ENCODE measurements at places on chromosomes 6 and 20. TPM values are rescaled to one million over a fixed set of nuclear protein-coding genes. Genes with fewer than 3 reads are reported as not detected.

MARCKS gene
- total RNA-seq = not detected

COL12A1 gene
- total RNA-seq = not detected

- no peak for DNase-seq
Observed at GRCh38 chr6:153084393-153084792, 46.7 kb downstream of the RGS17 start.

DNA sequence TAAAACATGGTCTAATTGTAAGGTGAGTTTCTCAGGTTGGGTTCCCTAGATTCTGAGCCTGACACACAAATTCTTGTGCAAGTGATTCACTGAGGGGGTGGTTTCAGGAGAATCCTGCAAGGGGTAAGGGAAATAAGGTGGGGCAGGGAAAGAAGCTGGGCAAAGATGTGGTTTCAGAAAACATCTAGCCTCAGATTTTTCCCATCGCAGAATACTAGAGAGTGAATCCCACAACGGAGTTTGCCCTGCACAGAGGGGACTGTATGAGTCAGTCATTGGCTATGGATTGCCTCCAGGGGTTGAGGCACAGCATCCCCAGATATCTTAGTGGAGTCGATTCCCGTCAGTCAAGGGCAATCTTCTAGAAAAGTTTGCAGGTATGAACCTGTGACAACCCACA lies 65.2 kb downstream of the PRL start:
- DNase-seq = no peak

GRCh38 chr6:157789297-157789696 lies 33.7 kb upstream of the SNX9 start:
- no peak for DNase-seq

GRCh38 chr6:87702589-87702945 lies 534 bp upstream of the AKIRIN2 start:
- no peak for DNase-seq
